ENCODE measurements at places on chromosomes 4 and X.

GRCh38 chr4:102586644-102587021, 85.5 kb downstream of the NFKB1 start:
- DNase-seq, result no peak

DNA sequence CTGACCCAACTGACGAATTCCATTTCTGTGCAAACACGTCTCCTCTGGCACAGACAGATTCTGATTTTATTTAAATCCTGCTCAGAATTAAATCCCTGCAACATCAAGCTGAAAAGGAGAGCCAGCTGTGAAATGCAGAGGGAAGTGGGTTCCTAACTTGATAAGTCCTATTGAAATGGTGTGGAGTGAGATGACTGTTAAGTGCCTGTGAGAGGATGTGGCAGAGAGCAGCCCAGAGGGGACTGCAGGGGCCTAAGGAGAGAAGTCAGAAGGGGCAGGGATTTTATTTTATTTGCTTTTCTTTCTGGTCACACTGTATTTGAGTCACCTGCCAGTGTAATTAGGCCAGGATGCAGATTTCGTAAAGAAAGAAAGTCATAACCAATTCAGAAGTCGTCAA, 277.4 kb downstream of the NKX6-1 start:
- no peak for DNase-seq

GRCh38 chr4:93384887-93385286, 443.7 kb upstream of the ATOH1 start:
- no peak for DNase-seq

GRCh38 chr4:37780444-37781130, 45.9 kb upstream of the PGM2 start:
- no peak for DNase-seq

GRCh38 chr4:167143018-167143417, 91.3 kb downstream of the SPOCK3 start:
- no peak for DNase-seq

DNA sequence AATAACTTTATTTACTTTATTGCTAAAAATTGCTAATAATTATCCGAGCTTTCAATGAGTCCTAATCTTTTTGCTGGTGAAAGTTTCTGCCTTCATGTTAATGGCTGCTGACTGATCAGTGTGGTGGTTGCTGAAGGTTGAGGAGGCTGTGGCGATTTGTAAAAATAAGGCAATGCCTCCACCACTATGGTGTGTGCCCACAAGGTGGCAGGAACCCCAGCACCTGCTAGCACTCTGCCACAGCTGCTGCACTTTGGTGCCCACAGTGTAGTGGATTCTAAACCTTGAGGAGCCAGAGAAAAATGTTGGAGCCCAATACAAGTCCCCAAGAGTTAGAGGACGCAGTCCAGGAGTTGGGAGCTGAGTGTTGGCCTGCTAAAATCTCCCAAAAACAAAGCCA, 1237.1 kb downstream of the PCDH19 start:
- no peak for DNase-seq

- DNase-seq, result no peak
These were observed 291.9 kb upstream of the VCX3A start for GRCh38 chrX:6826856-6827255.

DNA sequence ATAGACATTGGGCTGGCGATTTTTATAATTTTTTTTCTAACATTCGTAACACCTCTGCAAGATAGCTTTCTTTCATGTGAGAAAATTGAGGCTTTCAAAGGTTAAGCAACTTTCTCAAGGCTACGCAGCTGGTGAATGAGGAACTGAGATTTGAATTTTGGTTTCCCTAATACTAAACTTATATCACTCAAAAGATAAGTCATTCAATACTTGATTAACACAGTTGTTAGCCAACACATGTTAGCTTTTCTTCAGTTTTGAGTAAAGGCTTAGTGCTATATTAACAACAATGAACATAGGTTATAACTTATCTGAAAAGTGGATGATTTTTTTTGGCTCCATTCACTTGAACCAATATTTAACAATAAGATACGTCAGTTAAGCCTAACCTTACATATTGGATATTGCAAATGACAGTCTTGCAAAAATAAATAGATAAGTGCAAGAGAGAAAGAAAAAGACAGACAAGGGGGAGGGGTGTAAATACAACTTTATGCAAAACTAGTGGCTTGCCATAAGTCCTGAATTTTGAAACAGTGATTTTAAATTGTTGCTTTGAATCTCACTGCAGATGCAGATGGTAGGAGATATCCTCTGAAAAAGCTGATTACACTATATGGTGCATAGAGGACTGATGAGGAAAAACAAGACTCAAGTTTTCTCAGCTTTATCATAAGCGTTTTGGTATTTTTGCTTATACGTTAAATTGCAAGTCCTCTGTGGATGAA, 11.1 kb upstream of the GPM6A start:
- no peak for DNase-seq

- DNase-seq, result no peak
These were observed 52.2 kb downstream of the SULT1B1 start for GRCh38 chr4:69708211-69708610.

- no peak for DNase-seq
These were observed 138.6 kb upstream of the SFRP2 start for GRCh38 chr4:153927451-153927850.

DNA sequence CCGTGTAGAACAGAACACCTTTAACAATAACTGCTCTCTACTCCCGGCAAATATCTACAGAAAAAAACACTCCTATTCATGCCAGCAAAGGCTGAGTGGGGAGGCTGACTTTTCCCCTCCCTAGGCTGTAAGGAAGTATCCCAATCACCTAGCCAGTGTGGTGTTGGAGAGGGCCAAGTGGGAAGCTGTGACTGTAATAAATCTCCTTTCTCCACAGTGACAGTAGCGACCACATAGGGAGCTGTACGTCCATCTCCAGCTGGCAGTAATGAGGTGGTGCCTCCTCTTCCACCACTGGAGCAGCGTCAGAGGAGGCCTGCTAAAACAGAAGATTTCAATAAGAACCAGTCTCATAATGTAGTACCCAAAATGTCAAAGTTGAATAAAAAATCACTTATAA, 47.9 kb upstream of the PLAC1 start:
- no peak for DNase-seq

DNA sequence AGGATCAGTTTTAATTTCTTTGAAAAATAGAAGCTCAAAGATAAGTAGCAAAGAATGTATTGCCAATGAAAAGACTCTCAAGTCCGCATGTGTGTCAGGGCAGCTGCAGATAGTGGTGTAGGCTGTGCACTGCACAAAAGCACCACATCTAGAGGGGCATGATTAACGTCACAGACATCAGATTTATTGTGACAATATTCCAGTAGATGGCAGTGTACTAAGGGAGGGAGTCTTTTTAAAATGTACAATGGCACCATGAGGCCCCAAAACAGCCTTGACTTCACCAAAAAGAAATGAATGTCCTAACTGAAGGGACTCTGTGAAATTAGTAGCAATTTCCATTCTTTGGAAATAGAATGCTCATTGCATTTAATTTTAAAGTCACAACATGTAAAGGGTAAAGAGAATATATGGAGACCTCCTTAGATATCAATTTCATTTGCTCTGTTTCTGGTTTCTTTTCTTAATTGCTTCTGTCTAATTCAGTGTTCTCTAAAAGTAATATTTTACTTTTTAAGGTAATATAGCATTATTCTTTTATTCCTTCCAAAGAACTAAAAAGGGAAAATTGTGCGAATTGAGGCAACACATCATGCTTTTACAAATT, 98.4 kb downstream of the ZNF827 start:
- no peak for DNase-seq

DNA sequence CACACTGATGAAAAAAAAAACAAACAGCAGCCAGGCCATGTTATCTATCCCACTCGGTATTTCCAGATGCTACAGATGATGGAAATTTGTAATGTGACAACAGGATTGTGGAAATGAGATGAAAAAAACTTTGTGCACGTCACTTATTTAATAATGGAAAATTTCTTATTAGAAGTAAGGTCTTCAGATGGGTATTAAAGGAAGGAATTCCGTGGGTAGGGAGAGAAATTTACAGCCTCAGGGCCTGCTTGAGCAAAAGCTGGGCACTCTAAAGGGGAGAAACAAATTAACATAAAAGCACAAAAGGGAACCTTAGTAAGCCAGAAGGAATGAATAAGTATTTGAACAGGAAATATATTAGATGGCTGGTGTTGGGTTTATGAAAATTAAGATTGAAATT, 4.2 kb upstream of the PKD2 start:
- no peak for DNase-seq

DNA sequence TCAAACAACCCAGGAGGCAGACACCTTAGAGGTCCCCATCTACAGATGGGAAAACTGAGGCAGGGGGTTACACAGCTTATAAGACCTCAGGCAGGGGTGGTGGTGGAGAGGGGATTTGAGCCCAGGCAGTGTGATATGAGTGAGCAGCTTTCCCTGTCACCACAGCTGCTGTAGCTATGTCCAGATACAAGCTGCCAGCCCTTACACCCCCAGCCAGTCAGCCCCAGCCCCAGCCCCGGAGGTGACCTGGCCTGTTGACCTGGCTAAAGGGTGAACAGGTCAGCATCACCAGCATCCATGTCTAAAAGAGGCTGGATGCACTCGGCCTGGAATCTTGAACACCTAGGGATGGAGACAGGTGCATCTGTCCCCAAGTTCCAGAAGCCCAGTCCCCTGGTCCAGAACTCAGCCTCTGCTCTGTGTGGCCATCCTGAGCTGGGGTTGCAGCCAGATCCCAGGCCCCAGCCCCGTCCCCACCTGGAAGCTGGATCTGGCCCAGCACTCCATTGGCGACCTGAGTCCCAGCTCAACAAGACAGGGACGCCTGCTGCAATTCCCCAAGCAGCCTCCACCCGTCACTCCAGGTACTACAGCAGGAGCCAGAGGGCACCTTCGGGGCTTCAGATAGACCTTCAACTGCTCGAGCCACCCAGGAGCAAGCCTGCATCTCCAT, 89.5 kb downstream of the JAKMIP1 start:
- DNase-seq, result no peak

DNA sequence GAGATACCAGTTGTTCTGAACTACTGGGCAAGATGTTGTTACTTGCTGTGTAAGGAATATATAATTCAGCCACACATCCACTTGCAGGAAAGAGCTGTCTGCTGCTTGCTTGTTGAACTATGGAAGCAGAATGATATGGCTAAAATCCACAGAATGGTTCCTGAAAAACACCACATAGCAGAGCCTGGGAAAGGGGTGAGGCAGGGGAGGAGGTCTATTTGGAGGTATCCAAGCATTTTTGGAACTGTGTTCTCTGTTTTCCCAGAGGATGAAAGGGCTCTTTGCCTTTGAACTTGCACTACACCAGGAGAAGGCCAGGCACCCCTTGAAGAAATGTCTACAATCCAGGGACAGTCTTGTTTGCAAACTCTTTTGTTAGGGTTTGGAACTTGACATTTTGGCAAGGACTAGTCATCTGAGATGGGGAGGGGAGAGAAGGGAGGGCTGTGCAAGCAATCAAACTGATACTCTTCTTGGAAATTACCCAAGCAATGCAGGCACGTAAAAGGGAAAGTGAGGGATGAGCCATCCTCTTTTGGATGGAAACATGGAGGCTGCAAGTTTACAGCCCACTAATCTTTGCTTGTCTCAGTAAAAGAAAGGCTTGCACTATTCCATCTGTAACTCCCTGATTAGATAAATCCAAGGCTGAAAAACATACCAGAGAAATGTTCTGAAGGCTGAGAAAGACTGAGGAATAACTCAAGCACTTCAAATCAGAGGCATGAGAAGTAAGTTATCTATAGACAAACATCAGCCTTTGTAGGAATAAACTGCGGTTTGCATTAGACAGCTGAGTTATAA, 141.0 kb downstream of the TSPAN5 start:
- DNase-seq, result no peak

- no peak for DNase-seq
These were observed 234.2 kb downstream of the RAPGEF2 start for GRCh38 chr4:159337041-159337440.

DNA sequence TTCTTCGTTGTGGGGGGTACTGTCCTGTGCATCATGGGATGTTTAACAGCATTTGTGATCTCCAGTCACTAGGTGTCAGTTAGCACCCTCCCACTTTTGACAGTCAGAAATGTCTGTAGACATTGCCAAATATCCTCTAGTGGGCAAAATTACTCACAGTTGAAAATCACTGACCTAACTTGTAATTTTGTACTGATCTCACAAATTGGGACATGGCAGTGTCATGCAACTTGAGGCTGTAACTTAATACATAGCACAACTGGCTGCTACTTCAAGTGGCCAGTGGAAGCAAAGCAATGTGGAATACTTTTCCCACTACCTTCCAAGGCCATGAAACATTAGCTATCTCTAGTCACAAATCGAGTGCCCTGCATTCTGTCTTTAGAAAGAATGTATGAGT, 23.2 kb upstream of the TSPAN7 start:
- DNase-seq, result no peak

GRCh38 chrX:140817943-140818342, 108.4 kb downstream of the LINC00632 start:
- DNase-seq, result no peak

GRCh38 chr4:150219841-150220240, 141.6 kb downstream of the DCLK2 start:
- DNase-seq, result no peak

- no peak for DNase-seq
These were observed 39.7 kb downstream of the KLHL8 start for GRCh38 chr4:87180767-87181166.

GRCh38 chr4:141180991-141181761, 39.5 kb upstream of the ZNF330 start:
- DNase-seq, result no peak

DNA sequence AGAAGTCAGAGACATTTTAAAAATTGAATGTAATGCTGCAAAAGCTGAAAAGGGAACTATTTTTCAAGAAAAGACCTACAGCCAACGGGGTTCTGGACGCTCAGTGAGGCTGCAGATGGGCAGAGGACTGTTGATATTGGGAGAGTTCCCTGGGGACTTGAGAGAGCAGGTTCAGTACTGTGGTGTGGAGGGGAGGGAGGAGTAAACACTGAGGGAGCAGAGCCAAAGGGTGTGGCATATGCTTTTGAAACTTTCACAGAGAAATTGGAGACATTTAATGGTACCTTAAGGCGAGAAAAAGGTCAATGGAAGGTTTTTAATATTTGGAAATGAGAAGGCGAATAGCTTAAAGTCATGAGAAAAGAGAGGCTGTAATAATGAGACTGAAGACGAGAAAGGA, 62.2 kb upstream of the GPM6A start:
- no peak for DNase-seq

GRCh38 chr4:105060628-105061027, 86.0 kb upstream of the TET2 start:
- DNase-seq, result no peak

GRCh38 chrX:154737136-154737535, 13.7 kb downstream of the GAB3 start:
- no peak for DNase-seq

DNA sequence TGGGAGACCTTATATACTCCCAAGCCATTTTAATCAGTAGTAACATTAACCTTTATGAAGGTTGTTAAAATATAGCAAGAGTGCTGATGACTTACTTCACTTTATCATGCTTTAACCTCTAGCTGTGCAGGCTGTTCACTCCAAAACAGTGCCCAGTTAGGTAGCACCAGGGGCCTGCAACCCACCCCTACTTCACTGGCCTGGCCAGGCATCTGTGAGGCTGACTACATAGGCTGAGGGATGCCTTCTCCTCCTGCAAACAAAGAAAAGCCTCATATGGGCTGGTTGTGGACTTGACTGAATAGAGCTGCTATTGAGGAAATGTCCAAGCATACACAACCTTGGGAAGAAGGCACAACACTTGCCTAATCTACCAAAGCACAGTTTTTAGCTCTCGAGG, 172.8 kb downstream of the SHROOM3 start:
- DNase-seq, result no peak

Measured in NCI-H2171 (cell line).